ENCODE measurements at places on chromosomes 1 and 21. TPM values are rescaled to one million over a fixed set of nuclear protein-coding genes. Genes with fewer than 3 reads are reported as not detected.
A peak's percentile ranks its signal among the peaks of the same experiment; 100 is the strongest.

The TTC24 gene
- total RNA-seq = not detected

The TFAP2E gene
- 6.1 TPM for total RNA-seq

The GRIK1 gene
- total RNA-seq = not detected

The NCSTN gene
- 68.4 TPM for total RNA-seq

The PRAMEF17 gene
- not detected for total RNA-seq

The CNR2 gene
- 0.05 TPM for total RNA-seq

The TIE1 gene
- total RNA-seq = not detected

GRCh38 chr1:27575840-27576331, 28.1 kb downstream of the AHDC1 start:
- DNase-seq = no peak

DNA sequence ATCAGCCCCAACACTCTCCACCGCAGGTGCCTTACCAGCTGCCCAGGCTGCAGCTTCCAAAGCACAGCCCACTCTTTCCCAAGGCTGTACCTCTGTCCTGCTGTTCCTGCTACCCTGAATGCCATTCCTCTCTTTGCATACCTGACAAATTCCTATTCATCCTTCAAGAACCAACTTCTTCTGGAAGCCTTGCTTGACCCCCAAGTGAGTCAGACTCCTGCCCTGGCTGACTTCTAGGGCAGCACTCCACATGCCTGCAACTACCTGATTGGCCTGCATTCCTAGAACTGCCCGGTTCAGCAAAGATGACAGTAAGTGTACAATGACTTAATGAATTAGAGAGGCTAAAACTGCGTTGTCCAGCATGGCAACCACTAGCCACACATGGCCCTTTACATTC, 20.8 kb upstream of the PDZK1IP1 start:
- DNase-seq = no peak

- peak; percentile 50 for DNase-seq
Observed at GRCh38 chr1:205376739-205377138, 20.0 kb upstream of the KLHDC8A start.

Data from HCT116 (cell line).